ENCODE measurements at places on chromosomes 5 and 9.

- DNase-seq, result peak; percentile 90
Measured at GRCh38 chr9:123637945-123638634, 282.1 kb downstream of the CRB2 start.

DNA sequence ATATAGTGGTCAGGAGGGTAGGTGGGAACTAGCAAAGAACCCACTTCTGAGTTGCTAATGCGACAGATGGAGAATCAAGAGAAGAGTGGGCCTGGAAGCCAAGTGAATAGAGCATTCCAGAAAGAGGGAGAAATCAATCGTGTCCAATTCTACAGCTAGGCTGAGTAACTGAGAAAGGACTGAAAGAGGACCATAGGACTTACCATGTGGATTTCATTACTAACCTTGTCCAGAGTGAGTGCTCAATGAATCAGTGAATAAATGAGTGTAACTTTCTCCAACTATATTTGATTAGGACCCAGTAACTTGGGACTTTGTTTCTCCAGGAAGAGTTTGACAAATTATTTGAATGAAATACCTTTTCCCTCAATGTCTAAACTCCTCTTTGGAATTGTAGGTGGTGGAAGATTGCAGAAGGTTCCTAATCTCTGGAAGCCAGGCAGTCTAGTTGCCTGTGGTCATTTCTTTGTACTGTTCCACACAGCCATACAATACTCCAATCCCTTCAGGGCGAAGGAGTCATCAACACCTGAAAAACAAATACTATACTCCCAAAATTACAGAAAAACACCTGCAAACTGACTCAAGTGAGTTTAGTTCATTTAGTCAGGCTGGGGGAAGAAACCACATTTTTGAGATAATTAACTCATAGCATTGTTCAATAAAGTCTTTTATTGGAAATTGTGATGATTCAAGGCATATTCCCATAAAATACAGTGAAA lies 2.6 kb upstream of the F2RL1 start:
- DNase-seq, result no peak

GRCh38 chr5:72281764-72282499 lies 38.1 kb downstream of the MRPS27 start:
- DNase-seq, result no peak

DNA sequence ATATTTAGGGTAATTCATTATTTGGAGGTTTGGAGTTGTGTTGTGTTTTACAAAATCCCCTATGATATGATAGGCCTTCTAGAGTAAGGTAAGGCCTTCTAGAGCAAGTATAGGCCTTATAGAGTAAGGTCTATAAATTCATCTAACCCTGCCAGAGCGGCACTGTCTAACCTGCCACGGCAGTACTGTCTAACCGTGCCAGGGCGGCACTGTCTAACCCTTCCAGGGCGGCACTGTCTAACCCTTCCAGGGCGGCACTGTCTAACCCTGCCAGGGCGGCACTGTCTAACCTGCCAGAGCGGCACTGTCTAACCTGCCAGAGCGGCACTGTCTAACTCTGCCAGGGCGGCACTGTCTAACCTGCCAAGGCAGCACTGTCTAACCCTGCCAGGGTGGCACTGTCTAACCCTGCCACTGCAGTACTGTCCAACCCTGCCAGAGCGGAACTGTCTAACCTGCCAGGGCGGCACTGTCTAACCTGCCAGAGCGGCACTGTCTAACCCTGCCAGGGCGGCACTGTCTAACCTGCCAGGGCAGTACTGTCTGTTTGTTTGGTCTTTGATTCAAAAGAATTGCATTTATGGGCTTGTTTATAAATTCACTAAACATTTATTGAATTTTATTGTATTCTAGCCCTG lies 9.6 kb downstream of the RNF20 start:
- DNase-seq, result no peak

GRCh38 chr5:151127926-151128325 lies 29.7 kb downstream of the ANXA6 start:
- no peak for DNase-seq

- DNase-seq, result no peak
Measured at GRCh38 chr9:129572052-129572425, 48.9 kb downstream of the C9orf50 start.

- DNase-seq, result peak; percentile 40
Measured at GRCh38 chr5:60943624-60944023, 1.2 kb downstream of the ERCC8 start.

DNA sequence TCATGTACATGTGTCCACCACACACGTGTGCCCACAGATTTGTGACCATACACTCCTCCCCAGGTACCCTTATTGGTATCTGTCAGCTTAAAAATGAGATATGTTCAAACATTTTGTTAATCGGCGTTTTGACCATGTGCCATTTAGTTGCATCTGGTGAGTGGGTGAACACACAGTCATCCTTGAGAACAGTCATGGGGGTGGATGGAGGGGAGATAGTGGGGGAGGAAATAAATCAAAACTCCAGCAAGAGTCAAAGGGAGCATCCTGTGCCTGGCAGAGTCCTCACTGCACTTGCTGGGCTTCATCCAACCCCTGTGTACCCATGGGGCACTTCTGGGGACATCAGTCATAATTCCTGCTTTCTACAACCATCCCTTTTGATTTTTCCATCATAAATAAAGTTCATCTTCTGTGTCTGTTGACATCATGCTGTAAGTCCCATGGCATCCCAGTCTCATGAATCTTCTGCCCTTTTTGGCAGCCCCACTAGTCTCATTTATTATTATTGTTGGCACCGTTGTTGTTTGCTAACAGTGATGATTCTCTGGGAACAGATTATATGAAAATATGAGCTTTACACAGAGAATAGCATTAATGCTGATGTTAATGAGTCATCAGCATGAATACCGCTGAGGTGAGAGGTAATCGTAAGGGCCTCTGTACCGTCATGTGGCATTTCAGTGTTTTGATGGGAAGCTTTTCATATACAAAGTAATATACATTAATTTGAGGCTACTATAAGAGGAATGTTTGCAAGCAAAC lies 24.4 kb upstream of the CLK4 start:
- DNase-seq, result no peak

DNA sequence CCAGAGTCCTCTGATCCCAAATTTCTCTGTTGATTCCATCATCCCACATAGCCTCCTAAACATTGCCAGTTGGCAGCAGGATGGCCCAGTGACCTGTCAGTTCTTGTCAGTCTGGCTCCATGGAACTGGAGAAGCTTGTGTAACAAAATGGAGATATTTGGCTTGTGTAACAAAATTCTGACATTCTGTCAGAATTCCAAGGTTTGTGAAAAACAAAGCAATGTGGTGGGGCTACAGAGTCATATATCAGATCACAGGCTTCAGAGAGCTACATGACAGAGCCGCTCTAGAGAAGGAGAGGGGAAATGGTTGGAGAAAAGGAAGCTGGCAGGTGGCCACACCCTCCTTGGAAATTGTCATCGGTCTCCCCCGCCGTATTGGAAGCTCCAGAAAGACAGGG lies 75.4 kb upstream of the MAN2A1 start:
- DNase-seq, result no peak

DNA sequence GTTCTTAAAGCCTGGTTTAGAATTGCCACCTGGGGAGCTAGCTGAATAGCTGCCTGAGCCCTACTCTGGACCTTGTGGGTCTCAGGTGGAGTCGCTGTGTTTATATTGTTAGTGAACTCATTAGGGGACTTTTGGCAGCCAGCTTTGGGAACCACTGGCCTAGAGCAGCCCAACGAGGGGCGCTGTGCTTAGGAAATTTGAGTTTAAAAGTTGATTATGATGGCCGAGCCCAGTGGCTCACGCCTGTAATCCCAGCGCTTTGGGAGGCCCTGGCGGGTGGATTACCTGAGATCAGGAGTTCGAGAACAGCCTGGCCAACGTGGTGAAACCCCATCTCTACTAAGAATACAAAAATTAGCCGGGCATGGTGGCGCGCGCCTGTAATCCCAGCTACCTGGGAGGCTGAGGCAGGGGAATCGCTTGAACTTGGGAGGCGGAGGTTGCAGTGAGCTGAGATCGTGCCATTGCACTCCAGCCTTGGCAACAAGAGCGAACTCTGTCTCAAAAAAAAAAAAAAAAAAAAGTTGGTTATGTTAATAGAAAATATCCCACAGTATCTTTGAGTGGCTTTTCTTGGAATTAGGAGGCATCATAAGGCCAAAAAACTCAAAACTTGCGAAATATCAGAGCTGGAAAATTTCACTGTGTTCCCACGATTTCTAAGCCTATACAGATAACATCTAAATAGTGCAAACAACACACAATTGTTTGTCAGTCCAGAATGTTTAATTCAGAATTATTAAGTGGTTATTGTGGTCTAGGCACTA lies 809 bp downstream of the MCCC2 start:
- no peak for DNase-seq

DNA sequence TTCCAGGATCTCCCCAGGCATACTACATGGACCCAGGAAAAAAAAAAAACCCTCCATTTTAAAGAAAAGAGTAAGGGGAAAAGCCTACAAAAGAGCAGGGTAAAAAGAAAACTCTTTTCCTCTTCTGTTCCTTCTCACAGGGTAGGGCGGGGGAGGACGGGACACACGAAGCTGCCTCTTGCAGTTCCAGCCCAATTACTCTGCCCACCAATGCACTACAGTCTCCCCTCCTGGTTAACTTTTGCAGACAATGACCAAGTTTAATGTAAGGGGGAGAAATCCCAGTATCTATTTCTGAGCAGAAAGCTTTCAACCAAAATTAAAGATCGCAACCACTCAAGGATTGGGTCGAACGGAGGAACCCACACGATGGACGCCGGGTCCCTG lies 1.3 kb downstream of the BRD3 start:
- DNase-seq, result peak; percentile 66

GRCh38 chr5:36692791-36693763 lies 86.7 kb downstream of the SLC1A3 start:
- DNase-seq, result peak; percentile 91

GRCh38 chr9:88049677-88050307 lies 75.5 kb upstream of the CDK20 start:
- DNase-seq, result no peak

- no peak for DNase-seq
Measured at GRCh38 chr9:129270205-129270604, 92.1 kb upstream of the IER5L start.

- no peak for DNase-seq
Measured at GRCh38 chr9:135249711-135250110, 162.2 kb downstream of the OLFM1 start.

DNA sequence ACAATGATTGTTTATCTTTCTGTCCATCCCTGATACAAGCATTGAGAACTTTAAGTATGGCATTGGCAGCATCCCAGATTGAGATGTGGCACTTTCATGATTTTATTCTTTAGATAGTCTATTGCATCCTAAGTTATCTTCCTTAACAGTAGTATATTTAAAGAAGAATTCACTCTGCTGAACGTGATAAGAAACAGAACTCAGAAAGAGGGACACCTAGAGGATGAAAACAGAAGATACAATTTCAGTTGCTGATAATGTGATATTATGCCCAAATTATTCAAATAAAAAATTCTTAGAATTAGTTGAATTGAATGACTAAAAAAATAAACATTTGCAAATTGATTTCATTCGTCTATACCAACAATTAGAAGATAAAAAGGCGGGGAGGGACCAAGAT lies 218.1 kb upstream of the DMRTA1 start:
- peak; percentile 8 for DNase-seq

DNA sequence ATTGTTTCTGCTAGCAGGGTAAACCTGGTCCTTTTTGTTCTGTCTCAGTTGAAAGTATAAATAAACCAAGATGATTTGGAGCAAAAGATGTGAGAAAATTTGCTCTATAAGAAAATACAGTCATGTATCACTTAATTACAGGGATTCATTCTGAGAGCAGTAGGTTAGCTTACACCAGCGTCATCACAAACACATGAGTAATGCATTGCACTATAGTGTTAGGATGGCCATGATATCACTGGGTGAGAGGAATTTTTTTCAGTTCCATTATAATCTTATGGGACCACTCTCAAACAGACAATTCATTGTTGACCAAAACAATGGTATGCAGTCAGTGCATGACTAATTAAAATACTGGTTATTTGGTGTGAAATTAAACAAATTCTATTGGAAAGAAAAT lies 430.9 kb downstream of the CHSY3 start:
- DNase-seq, result no peak

DNA sequence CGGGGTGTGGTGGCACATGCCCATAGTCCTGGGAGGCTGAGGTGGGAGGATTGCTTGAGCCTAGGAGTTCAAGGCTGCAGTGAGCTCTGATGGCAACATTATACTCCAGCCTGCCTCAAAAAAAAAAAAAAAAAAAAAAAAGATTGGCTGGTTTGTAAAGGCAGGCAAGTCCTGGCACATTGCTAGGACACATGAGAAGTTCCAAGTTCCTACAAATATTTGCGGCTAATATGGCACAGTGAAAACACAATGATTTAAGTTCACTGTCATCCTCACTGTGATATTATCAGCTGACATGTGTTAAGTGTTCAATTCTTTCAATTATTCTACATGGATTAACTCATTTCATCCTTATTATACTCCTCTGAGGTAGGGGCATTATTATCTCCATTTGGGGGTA lies 20.1 kb downstream of the TMEM268 start:
- DNase-seq, result no peak

DNA sequence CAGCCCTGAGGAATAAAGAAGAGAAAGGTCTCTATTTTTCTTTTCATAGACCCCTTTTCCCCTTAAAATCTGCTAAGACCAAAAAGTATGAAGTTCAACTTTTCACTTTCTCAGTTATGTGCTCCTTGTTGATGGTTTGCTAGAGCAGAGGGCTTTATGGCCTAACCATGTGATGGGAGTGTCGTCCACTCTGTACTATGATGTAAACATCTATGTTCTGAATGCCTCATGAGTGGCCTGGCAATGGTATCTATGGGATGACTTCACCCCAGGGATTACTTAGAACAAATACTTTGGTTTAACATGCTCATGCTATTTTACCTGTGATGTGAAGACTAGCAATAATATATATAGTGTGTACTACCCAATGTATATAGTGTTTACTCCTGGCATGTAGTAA lies 43.7 kb upstream of the MIER3 start:
- no peak for DNase-seq

- DNase-seq, result no peak
Measured at GRCh38 chr5:35442885-35443639, 174.6 kb upstream of the SPEF2 start.

- DNase-seq, result no peak
Measured at GRCh38 chr5:140225396-140225795, 50.4 kb downstream of the CYSTM1 start.

DNA sequence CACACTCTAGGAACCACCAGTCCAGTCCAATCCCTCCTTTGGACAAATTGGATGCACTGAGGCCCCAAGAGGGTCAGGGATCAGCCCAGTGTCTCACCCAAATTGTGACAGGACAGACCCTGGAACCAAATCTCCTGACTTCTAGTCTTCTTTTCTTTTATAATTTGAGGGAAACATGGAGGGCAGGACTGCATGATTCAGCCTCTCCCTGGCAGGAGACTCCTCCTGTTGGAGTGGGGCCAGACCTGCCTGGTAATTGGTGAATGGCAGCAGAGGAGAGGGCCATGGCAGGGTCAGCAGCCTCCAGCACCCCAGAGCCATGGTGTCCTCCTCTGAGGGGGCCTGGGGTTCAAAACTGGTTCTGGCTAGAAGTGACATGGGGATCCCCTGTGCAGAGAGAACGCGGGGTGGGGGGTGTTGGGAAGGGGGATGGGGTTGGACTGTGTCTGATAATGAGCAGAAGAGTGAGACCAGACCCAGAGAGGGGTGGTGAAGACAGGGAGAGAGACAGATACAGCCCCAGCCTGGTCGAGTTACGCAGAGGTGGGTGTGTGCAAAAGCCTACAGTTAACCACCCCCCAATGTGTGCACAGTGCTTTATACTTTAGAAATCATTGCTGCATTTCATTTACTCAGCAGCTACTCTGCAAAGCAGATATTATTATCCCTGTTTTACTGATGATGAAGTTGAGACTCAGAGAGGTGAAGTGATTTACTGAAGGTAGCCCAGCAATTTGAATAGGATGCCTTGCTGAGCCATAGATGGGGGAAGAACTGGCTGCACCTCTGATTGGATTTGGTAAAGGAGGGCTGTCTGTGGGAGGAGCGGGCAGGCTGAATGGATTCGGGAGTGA lies 3.8 kb upstream of the SYNPO start:
- DNase-seq, result no peak

All from hematopoietic multipotent progenitor cell treated with erythropoietin and hydrocortisone succinate and interleukin-3 and kit ligand, for 4 days (in vitro differentiated cells).